ENCODE measurements at places on chromosomes 16 and 17.

- no peak for DNase-seq
Observed at GRCh38 chr17:7835814-7836595, 2.0 kb downstream of the KDM6B start.

GRCh38 chr16:2967721-2968161 is 1.4 kb upstream of the PAQR4 start:
- DNase-seq, result no peak

DNA sequence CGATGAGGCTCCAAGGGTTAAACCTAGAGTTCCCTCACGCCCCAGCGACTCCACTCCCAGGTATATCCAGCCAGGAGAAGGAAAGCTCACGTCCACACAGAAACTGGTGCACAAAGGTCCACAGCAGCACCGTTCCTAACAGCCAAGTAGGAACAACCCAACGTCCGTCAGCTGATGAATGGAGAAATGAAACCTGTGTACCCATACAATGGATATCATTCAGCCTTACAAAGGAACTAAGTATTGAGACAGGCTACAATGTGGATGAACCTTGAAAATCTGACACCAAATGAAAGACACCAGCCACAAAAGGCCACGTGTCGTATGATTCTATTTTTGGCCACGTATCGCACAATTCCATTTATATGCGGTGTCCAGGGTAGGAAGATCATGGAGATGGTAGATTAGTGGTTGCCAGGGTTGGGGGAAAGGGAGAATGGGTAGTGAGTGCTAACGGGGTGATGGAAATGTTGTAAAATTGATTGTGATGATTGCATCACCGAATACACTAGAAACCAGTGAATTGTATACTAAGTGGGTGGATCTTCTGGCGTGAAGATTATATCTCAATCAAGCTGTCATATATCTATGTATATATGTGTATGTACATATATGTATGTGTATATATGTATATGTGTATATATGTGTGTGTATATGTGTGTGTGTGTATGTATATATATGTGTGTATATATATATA is 30.1 kb downstream of the NLRC3 start:
- DNase-seq, result no peak

DNA sequence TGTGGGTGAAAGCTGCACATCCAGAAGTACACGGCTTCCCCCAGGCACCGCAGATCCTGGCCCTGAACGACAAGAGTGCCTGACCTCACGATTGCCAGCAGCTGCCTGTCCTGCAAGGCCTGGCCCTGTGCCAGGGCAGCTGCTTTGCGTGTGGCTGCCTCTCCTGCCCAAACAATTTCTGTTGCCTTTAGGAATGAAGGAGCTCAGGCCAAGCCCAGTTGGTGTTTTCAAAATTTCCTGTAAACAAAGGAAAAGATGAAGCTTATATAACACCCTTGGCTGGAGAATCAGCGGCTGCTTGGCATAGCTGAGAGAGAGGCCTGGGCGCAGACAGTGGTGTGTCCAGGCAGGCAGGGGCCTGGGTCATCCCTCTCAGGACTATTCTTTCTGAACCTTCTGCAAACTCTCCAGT is 11.7 kb upstream of the SLC47A2 start:
- no peak for DNase-seq

DNA sequence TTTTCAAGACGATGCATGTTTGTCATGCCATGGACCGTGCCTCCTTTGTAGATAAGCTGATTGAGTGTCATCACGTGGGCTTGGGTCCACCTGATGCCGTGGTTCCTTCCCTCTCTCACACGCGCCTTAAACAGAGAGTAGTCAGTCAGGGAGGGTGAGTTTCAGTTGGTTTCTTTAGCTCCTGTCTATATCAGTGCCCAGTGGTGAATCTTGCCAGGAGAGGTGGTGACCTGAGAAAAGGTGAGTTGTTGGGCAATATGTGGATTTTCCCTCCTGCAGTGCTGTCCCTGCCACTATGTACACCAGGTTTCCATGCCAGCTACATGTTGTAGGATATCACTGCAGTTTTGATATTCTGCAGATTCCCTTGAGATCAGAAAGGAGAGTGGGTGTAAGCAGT is 129.7 kb downstream of the LAT start:
- DNase-seq, result no peak

- no peak for DNase-seq
Observed at GRCh38 chr17:10879190-10879836, 41.4 kb upstream of the PIRT start.

GRCh38 chr17:71438631-71439146 is 682.1 kb upstream of the SOX9 start:
- no peak for DNase-seq

GRCh38 chr17:50586421-50587247 is 26.1 kb downstream of the CACNA1G start:
- no peak for DNase-seq

DNA sequence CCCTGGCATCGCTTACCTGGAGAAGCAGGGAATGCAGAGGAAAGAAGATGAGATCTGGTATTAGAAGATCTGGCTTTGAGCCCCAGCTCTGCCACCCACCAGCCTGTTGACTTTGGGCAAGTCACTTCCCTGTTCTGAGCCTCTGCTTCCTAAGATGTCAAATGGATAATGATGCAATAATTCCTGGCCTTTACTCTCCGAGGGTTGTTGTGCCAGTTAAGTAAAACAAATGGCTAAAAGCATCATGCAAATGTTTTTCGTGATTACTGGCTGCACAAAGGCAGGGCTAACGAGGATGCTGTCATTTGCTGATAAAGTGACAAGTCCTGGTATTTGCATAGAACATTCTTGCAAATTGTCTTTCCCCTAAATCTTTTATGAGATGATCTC is 1.3 kb upstream of the ZNF821 start:
- DNase-seq, result no peak

DNA sequence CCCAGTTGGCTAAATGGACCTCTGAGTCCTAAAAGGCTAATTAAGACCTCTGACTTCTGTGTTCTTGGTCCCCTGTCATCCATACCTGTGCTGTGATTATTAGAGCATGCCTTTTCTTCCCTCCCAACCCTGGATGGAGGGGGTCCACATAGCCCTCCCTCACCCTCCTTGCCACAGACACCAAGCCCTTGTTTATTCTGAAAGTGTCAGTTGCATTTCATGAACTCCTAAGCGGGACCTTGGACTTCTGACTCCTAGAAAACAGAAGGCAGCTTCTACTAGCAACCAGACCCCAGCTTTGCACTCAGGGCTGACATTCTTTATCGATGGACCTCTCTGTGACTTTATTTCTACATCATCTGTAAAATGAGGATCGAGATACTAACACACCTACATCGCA is 33.4 kb upstream of the GOSR2 start:
- no peak for DNase-seq

GRCh38 chr17:67221062-67221998 is 23.7 kb downstream of the HELZ start:
- DNase-seq, result no peak

GRCh38 chr17:55582897-55583296 is 71.6 kb upstream of the SMIM36 start:
- no peak for DNase-seq

GRCh38 chr16:29820271-29820701 is at the start of gene MVP:
TSS of gene MVP (plus strand) at chr16:29820462. CDS start at chr16:29830550, 10,088 bp downstream.
- DNase-seq, result peak; percentile 83

DNA sequence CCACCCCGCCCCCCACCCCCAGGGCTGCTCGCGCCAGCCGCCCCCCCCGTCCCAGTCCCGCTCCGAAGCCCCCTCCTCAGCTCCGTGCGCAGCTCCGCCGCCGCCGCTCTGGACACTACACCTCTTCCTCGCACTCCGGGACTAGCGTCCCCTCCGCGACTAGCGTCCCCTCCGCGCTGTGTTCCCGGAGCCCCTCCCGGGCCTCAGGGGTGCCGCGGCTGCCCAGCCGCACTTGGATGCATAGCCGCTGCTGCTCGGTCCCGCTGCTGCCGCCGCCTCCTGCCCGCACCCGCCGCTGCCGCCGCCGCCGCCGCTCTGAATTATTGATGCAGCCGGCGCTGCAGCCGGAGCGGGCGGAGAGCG is at the start of gene CBLN1:
Gene CBLN1, minus strand, starts transcription at position 359 of the 363 bp plus-strand sequence. CDS start 373 bp downstream, outside the sequence.
- no peak for DNase-seq

DNA sequence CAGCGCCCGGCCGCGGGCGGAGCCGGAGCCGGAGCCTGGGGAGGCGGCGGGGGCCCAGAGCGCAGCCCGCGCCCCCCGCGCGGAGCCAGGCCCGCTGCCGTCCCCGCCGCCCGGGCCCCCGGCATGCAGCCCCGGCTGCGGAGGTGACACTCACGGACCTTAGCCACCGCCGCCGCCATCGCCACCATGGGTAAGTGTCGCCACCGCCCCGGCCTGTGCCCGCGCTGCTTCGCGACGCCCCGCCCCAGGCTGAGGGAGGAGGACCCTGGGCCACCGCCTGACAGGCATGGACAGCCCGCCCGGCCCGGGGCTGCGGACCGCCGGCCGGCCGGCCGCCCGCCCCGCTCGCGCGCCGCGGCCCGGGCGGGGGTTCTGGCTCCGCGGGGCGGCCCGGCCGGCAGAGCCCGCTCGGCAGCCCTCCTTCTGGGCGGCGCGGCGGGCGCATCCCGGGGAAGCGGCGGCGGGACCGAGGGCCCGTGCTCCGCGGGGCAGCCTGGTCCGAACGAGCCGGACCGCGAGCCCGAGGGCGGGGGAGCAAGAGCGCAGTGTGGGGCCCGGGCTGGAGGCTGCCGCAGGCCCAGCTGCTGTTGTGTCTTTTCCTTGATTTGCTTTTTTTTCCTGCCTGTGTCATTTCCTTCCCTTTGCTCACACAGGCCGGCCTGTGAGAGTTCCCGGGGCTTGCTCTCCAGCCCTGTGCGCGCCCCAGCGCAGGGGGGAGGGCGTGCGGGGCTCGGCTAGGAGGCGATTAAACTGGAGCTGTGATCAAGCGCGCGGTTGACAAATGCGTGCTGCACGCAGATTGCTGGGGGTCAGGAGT is 565 bp downstream of the MAP3K3 start:
- peak; percentile 82 for DNase-seq

DNA sequence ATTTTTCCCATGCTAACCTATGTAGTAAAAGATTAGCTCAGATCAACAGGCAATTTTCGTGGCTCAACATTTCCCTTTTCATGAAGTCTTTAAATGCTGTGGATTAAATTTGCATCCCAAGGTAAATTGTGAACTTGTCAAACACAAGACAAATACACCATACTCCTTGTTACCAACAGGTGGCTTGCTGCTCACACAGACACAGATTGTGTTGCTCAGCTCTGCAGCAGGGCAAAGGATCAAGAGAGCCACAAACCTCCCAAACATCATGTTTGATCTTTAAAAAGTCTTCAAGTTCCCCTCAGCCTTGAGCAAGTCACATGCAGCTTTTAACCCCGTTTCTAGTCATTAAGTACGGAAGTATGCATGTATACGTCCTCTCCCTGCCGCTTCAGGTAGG is 119.6 kb upstream of the CNTNAP4 start:
- DNase-seq, result no peak

DNA sequence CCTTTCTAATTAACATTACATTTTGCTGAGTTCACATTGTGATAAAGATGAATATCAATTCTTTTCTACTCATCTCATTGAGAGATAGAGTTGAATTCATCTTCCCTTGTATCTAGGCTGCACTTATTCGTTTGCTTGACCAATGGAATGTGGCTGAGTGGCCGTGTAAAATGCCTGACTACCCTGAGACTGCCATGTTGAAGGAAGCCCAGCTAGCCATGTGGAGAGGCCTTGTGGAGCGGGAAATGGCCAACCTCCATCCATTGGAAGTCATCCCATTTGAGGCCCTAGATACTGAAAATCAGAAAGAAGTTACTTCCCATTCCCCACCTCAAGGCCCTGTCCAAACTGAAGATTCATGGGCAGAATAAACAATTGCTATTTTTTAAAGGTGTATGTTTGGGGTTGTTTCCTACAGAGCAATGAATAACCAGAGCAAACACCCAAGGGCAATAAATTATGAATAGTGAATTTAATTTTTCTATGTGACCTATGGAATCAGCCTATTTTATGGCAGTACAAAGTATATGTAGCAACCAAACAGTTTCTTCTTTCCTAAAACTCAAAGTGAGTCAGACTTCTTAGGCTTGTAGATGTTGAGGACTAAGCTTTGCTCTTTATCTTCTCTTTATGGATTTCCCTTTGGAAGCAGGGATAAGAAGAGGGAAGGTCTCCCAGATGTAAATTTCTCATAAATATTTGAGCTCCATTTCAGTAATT is 545.1 kb downstream of the MAF start:
- no peak for DNase-seq

- DNase-seq, result no peak
Observed at GRCh38 chr16:68644715-68645493, at the start of gene CDH3. TSS of gene CDH3 (plus strand) at chr16:68645310. CDS start at chr16:68645380, 70 bp downstream.

GRCh38 chr17:31323551-31323950 is 2.1 kb upstream of the EVI2A start:
- DNase-seq, result no peak

GRCh38 chr17:69300222-69300621 is 26.7 kb downstream of the ABCA5 start:
- no peak for DNase-seq

- no peak for DNase-seq
Observed at GRCh38 chr16:88536971-88537751, 33.0 kb upstream of the ZC3H18 start.

DNA sequence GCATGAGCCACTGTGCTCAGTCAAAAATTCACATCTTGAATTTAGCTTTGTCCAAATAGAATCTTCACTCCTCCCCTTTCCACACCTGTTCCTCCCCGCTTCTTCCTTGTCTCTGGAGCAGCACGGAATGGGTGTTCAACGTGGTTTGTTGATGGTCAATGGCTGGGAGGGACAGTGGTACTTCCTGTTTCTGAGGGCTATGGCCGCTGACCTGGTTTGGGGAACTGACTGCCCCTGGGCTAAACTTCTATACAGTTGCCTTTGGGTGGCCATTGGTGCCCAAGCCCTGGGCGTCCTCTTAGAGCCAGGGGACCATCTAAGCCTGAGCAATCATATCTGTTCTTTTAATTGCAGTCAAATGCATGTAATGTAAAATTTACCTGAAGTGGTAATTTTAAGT is 19.1 kb upstream of the WFIKKN2 start:
- no peak for DNase-seq

DNA sequence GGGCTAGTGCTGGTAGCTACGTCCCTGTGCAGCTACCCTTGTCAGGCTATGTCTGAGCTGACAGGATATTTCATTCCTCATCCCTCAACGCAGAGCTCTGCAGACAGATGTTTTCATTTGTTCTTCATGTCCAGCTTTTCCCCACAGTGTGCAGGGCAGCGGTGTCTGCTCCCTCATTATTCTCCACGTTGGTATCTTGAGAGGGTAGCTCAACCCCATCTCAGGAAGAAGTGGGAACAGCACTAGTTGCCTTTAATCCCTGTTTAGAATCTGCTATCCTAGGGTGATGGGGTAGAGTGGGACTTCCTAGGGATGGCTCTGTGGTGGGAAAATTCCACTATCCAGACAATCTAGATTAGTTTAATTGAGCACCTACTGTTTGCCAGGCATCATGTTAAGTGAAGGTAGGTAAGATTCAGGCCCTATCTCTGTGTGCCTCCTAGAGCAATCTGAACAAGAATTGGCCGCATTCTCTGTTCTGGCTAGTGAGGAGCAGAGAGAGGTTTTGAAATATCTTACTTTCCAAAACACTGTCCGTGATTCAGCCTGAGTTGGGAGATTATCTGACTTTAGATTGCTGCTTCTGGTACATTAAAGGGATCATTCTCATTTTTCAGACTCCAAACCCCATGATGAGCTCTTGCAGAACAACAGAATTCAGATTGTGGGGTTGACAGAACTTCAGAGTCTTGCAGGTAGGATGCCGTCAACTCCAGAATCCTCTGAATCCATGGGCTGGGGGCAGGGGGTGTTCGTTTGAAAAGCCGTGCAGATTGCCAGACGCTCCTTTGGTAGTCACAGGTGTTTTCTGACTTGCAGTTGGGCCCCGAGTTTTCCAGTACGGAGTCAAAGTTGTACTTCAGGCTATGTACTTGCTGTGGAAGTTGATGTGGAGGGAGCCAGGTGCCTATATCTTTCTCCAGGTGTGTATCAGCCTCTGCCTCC is 963 bp downstream of the ALG1 start:
- no peak for DNase-seq

Data from activated CD8-positive, alpha-beta memory T cell treated with anti-CD3 and anti-CD28 coated beads, Interleukin-2, amount 50 U/mL, for 48 hours (primary cell).